Stimulated activated CD4-positive, alpha-beta T cell treated with anti-CD3 and anti-CD28 coated beads, Interleukin-1b, Interleukin-23, amount 100 ng/mL, for 1 hour (primary cell): ENCODE measurements at places on chromosomes 7 and 10.

DNA sequence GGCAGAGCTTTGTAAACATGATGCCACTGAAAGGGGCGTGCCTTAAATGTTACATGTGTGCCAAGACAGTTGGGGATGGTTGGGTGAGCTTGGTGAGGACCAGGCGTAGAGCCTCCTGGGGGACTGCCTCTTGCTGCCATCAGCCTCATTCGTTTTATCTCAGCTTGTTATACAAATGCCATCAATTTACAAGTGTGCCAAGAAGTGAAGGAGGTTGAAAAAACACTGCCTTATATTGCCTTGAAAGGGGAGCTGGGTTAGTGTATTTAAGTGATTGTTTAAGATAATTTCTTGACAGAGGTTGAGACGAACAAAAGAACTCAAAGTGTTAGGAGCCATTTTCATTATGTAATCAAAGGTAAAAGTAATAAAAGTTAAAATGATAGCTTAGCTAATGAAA is 354.7 kb downstream of the PHTF2 start:
- no peak for DNase-seq

DNA sequence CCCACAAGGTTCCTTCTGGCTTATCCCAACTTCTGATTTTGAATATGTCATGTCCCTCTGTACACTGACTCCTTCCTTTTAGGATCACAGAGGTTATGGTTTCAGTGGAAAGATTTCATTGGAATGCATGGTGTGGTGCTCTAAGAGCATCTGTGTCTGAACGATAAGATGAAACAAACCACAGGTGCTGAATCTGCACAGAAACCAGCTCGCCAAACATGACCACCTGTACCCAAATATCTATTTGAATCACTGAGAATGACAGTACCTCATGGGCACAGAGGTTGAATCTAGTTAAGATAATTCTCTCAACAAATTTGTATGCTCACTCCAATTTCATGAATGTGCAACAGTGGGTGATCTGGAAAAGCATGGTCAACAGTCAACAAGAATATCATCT is 105.3 kb downstream of the DGKI start:
- no peak for DNase-seq

GRCh38 chr7:108724251-108725100 is 154.8 kb downstream of the DNAJB9 start:
- DNase-seq, result no peak

- DNase-seq, result no peak
These were observed 273.4 kb downstream of the PRPF18 start for GRCh38 chr10:13859979-13860654.

- no peak for DNase-seq
These were observed 97.4 kb downstream of the CHN2 start for GRCh38 chr7:29291723-29292618.

GRCh38 chr7:114365791-114366190 is 48.8 kb upstream of the FOXP2 start:
- no peak for DNase-seq

DNA sequence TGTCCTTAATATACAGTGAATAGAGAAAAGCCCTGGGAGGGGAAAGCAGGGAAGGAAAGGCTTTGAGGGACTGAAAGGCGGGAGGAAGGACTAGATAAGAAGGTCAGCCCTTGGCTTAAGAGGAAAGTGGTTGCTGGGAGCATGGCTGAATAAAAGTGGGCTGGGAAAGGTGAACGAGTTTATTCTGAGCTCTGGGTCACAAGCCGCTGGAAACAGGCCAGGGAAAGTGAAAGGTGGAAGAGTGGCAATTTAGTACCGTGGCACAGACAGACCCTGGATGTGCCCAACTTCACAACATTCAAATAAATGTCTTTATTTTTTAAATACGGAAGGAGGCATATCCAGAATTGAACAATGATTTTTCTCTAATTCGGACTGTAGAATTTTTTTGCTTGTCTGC is 39.7 kb downstream of the TAC1 start:
- DNase-seq, result no peak

DNA sequence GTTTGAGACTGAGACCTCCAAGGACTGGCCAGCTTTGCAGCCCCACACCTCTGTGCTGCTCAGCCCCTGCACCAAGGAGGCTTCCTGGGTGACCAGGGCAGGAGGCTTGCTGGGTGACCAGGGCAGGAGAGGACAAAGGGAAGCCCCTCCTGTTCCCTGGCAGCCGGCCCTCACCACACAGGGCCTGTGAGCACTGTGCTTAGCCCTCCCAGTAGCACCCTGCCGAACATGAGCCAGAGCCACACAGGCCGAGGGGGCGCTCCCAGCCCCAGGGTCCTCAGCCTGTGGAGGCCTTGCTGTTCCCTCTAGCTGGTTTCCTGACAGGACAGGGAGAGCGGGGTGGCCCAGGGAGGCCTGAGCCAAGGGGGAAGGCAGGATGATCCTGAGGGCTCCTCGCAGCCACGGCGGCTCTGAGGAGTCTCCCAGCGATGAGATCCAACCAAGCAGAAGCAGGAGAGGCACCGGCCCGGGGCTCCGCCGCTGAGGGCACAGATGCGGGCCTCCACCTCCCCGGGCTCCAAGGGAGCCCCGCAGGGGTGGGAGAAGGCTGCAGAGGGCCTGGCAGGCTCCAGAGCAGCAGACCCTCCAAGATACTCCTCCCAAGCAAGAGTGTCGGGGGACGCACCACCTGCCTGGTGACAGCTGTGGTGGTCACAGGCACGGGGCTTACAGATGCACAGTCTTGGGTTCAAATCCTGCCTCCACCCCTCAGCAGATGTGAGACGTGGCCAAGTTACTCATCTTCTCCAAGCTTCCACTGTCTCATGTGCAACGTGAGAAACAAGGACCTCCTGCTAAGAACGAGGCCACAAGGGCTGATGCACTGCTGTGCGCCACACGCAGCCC is 22.5 kb downstream of the WDR86 start:
- DNase-seq, result no peak

GRCh38 chr7:34750209-34750608 is 92.2 kb downstream of the NPSR1 start:
- no peak for DNase-seq

GRCh38 chr7:28556025-28556424 is 143.7 kb downstream of the CREB5 start:
- no peak for DNase-seq

- DNase-seq, result no peak
These were observed 84.9 kb upstream of the ADRB1 start for GRCh38 chr10:113958631-113959382.

DNA sequence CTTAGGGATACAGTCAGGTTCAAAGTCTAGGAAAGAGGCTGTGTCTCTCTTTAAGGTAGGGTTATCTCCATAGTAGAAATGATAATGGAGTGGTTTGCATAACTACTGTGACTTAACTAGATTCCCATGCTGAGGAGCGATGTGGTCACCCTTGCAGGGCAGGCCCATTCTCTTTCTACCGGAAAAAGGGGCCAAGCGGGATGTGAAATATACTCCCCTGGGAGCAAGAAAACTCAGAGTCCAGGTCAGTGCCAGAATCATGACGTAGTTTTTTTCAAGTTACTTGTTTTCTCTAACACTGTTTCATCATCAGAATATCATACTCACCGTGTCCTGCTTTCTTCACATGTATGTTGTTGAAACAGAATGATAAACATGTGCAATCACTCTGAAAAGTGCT is 649.0 kb upstream of the ANKRD30A start:
- no peak for DNase-seq
